ENCODE measurements at places on chromosomes 3 and 15. TPM values are rescaled to one million over a fixed set of nuclear protein-coding genes. Genes with fewer than 3 reads are reported as not detected.

- DNase-seq, result no peak
Measured at GRCh38 chr3:100548053-100548452, 55.6 kb downstream of the TMEM45A start.

DNA sequence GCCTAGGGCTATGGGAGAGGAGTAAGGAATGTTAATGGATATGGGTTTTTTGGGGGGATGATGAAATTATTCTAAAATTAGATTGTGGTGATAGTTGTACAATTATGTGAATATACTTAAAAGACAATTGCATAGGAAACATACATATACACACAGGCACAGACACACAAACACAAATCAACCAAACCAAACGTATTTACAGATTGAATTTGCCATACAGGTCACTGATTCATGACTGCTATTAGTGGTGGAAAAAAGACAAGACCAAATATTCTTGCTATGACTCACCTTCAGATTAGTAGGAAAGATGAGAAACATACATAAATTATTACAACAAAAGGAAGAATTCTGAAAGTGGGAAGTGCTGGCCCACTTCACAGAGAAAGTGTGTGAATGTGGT is 85.3 kb downstream of the C3orf38 start:
- DNase-seq, result no peak

The C3orf38 gene
- total RNA-seq, result 14.0 TPM

DNA sequence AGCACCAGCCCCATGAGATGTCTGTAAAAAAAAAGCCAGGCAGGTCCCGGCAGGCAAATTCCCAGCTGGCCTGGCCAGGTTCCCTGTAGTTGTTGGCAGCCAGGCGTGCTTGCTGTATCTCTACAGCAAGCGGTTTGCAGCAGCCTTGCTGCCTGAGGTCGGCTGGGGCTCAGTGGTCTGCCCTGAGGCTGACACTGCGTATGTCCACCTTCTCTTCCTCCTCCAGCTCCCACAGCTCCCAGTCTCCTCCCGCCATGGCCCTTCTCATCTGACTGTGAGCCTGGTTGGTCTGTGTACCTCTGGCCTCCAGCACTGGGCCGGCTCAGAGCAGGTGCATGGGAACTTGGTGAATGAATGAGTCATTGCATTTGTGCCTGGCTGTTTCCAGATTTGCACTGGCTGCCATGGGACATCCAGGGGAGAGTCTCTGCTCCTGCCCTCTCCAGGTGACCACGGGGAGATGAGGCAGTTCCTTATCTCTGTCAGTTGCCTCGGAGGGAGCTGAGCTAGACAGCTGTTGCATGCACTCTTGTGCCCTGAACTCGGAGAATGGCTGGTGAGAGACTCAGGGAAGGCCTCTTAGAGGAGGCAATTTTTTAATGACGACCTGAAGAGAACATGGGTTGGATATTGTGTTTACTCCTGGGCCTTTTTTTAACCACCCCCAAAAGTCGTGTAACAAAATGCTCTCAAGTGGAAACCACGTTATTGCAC is 43.0 kb downstream of the SPSB4 start:
- peak; percentile 30 for DNase-seq

DNA sequence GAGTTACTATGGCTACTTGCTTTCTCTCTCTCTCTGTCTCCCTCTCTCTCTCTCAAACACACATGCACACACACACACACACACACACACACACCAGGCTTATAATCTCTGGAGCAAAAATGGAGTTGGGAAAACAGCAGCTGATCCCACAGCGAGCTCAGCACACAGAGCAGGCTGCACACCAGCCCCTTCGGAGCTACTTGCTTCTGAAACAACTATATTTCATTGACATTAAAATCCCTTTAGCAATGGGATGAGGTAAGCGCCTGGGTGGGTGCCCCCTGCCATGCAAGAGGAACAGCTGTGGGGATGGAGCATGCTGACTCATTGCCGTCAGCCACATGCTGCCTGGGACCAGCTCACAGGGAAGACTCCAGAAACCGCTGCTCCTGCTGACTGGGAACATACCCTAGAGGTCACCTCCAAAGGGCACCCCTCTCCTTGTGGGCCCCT is 45.7 kb downstream of the B3GNT5 start:
- DNase-seq, result peak; percentile 90

DNA sequence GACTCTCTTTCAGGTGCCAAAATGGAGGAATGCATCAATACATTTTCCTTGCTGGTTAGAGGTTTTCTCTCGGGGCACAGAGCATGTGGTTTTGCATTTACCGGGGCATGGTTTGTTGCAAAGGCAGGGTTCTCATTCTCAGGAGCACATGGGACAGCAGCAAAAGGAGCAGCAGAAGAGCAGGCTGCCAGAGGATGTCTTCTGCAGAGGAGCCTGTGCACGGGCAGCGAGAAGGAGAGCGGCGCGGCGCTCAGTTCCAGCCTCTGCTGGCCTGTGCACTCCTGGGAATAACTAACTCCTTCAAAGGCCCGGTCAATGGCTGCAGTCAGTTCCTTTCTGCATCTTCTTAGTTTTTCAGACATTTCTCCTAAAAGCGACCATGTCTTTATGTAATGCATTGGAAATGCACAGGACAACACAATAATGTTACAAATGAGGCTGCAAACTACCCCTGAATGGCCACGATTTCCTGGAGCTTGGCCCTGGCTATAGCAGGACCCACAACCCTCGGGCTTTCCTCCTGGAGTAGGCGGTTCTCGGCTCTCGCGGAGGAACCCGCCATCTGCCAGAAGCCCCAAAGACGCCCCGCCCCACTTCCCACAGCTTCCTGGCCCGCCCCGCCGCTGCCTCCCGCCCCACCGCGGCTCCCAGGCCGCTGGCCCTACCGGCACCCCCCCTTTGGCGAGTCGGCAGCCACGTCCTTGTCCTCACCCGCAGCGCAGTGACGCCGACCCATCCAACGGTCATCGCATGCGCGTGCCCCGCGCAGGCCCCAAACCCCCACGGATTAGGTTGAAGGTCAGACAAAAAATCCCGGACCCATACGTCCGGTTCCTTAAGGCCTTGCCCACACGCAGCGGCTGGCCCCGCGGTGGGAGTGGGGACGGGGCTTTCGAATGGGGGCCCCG is at the start of gene C3orf62:
Gene C3orf62, minus strand, starts transcription at position 758 of the 908 bp plus-strand sequence. Its CDS starts 360 bp downstream, at position 398.
- DNase-seq, result peak; percentile 85

The DNAH12 gene
- not detected for total RNA-seq

- DNase-seq, result no peak
Measured at GRCh38 chr3:139948898-139949297, 13.9 kb downstream of the CLSTN2 start.

Data from lower leg skin (tissue), 4 donors.